ENCODE measurements at places on chromosomes 12 and 14. TPM values are rescaled to one million over a fixed set of nuclear protein-coding genes. Genes with fewer than 3 reads are reported as not detected.

Gene PHETA1
- total RNA-seq: 11.4 TPM

Gene BHLHE41
- total RNA-seq: 0.33 TPM

Gene SIX1
- total RNA-seq: 0.17 TPM

Gene DTX3
- total RNA-seq: 67.5 TPM

Gene C12orf60
- total RNA-seq: 1.6 TPM

Gene HOXC10
- total RNA-seq: not detected

Gene KITLG
- total RNA-seq: 12.1 TPM

Gene SLCO1C1
- not detected for total RNA-seq

Gene RPGRIP1
- 0.59 TPM for total RNA-seq

Gene DYRK2
- total RNA-seq: 40.6 TPM

Gene FITM1
- total RNA-seq: 0.31 TPM

Gene RIPK3
- not detected for total RNA-seq

Gene MVK
- total RNA-seq: 17.4 TPM

Measured in H9 (cell line).